ENCODE measurements at places on chromosomes 4 and X.

- DNase-seq, result no peak
Measured at GRCh38 chr4:12897954-12898353, 586.2 kb downstream of the RAB28 start.

DNA sequence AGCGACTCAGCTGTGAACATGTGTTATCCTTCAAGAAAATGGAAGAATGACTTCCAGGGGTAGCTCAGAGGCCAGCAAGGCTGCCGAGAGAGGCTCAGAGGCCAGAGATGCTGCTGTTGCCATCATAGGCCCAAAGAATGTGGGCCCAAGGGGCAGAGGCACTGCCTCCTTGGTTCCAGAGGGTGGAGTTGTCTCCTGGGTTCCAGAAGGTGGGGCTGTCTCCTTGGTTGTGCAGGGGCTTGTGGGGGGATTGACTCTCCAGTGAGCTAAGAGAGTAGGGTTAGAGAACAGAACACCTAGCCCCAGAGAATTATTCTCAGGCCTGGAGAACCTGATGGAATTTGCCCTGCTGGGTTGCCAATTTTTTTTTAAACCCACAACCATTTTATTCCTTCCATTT lies 62.6 kb downstream of the DGKK start:
- no peak for DNase-seq

DNA sequence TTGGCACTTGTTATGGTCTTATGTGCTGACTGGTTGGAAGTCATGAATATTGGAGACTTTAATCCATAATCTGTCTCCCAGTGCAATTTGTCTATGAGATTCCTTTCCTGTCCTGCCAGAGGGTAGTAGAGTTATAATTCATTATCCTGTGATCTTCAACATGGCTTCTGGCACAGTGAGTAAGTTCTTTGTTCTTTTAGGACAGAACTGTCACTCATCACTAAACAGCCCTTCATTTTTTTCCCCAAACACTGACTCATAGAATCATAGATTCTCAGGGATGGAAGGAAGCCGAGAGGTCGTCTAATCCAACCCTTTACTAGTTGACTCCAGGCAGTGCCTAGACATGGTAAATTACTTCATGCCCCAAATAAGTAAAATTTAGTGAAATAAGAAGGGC lies 78.4 kb downstream of the LUZP4 start:
- DNase-seq, result no peak

- no peak for DNase-seq
Measured at GRCh38 chr4:52976523-52977230, 114.6 kb downstream of the RASL11B start.

- DNase-seq, result no peak
Measured at GRCh38 chr4:9594948-9595347, 150.7 kb downstream of the DEFB131A start.

GRCh38 chr4:60327651-60328050 lies 872.5 kb upstream of the ADGRL3 start:
- no peak for DNase-seq

- DNase-seq, result no peak
Measured at GRCh38 chr4:56630876-56631666, 50.0 kb downstream of the HOPX start.

- no peak for DNase-seq
Measured at GRCh38 chr4:159547645-159548308, 444.9 kb downstream of the RAPGEF2 start.

- DNase-seq, result no peak
Measured at GRCh38 chr4:153652051-153652784, 31.9 kb upstream of the TLR2 start.

DNA sequence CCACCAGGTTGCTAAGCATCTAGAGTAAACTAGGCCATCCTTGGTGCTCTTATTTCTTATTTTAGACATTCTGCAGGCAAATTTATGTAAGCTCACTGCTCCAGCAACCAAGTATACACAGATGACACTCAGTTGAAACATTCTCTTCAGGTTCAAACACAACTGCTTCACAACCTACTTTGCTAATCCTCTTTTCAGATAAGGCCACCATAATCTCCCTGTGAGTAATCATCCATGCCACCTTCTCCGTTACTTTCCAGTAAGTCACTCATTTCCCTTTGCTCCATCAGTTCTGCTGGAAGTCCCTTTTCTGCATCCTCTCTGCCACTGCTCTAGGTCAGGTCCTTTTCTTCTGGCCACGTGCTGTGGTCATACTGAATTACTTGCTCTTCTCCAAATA lies 120.2 kb upstream of the WDFY3 start:
- DNase-seq, result no peak

- no peak for DNase-seq
Measured at GRCh38 chr4:8702516-8703400, 110.2 kb downstream of the CPZ start.

DNA sequence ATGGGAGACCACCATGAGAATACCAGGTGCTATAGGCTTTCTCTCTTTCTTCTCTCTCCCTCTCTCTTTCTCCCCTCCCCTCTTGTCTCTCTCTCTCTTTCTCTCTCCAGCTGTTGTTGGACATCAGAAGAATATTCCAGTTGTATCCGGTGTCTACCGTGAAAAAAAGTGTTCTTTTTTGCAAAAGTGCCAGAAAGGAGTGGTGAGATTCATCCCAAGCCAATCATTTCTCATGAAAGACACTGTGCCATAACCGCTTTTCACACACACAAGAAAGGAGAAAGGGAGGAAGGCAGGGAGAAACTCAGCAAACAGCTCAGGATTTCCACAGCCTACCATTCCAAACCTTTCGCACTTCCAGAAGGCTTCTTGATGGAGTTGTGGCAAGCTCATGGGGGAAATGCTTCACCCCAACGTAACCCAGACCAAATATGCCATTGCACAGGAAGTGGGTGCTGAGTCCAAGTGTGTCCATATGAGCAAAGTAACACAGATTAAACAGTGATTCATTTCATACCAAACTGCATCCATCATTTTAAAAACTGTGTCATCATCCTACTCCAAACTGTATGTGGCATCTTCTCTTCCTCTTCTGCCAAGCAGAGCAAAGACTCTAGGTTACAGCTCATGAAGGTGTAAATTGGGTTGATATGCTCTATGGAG lies 224.0 kb downstream of the APBB2 start:
- peak; percentile 81 for DNase-seq

DNA sequence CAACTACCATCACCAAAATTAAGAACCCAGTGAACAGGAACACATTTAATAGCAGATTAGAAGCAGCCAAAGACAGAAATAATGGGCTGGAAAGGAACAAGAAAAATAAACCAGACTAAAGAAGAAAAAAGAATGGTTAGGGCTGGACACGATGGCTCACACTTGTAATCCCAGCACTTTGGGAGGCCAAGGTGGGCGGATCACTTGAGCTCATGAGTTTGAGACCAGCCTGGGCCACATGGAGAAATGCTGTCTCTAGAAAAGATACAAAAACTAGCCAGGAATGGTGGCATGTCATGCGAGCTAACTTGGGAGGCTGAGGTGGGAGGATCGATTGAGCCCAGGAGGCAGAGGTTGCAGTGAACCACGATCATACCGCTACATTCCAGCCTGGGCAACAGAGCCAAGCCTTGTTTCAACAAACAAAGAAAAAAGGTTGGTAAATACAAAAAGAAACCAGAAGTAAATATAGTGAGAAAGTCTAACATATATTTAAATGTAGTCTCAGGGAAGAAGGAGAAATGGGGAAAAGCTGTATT lies 102.0 kb downstream of the AFAP1 start:
- DNase-seq, result no peak

- DNase-seq, result no peak
Measured at GRCh38 chrX:30373479-30373878, 64.3 kb upstream of the NR0B1 start.

DNA sequence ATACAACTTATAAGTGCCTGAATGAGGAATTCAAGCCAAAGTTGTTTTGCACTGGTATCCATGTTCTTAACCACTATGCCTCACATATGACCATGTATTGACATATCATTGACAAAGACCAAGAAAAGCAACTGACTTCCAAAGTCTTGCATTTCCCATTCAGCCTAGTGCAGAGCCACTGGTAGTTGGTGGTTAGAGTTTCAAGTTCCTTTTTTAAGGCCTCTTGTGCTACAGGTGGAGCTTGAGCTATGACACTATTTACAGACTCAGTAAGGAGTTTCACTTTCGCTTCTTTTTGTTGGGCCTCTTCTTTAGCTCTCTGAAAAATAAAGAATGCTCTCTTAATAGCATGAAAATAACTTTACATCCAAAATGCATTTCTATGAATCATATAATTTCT lies 763.0 kb downstream of the DMD start:
- no peak for DNase-seq

DNA sequence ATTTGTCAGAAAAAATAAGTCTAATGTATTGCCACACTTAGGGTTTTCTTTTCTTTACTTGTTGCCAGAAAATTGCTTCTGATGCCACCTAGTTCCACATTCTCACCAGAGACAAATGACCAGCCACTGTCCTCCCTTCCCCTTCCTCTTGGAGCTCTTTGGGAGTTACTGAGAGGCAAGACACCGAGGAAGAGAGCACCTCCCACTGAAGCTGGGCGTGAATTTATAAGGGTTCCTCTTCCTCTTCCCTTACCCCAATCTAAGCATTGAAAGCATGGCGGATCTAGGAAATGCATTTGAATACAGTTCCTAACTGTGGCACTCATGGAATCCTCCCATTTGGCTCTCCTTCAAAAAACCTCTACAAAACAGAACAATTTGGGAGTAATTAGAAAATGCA lies 30.0 kb downstream of the ANXA3 start:
- DNase-seq, result no peak

GRCh38 chrX:74389016-74389722 lies 32.1 kb upstream of the SLC16A2 start:
- no peak for DNase-seq

DNA sequence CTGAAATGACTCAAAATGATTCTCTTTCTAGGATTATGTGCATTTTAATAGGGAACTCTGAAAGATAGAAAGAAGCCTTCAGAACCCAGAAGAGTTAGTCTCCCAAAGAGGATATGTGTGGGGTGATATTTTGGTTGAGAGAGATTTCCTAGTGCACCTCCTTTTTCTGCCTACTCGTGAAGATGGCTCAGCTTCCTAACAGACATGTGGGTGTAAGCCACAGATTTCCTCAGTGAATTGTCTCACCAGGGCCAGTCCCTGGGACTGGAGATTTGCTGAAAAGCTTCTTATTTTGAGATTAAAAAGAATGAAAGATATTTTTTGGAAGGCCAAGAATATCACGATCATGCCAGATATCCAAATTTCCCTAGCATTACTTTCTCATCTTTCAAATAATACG lies 42.8 kb downstream of the MAGEB17 start:
- DNase-seq, result no peak

Data from skin of body (tissue), 3 donors.